ENCODE measurements at places on chromosomes 11 and 22. TPM values are rescaled to one million over a fixed set of nuclear protein-coding genes. Genes with fewer than 3 reads are reported as not detected.

The KRTAP5-3 gene
- not detected for total RNA-seq

The BRSK2 gene
- total RNA-seq = 0.08 TPM

The TMEM135 gene
- total RNA-seq = 14.3 TPM

The PYGM gene
- total RNA-seq = 0.44 TPM

The PRAME gene
- not detected for total RNA-seq

The GRIA4 gene
- total RNA-seq = not detected

Measured in esophagus mucosa (tissue), 1 donor.